ENCODE measurements at places on chromosomes 5 and 9.

- no peak for DNase-seq
Observed at GRCh38 chr5:119274030-119274766, 81.6 kb upstream of the TNFAIP8 start.

DNA sequence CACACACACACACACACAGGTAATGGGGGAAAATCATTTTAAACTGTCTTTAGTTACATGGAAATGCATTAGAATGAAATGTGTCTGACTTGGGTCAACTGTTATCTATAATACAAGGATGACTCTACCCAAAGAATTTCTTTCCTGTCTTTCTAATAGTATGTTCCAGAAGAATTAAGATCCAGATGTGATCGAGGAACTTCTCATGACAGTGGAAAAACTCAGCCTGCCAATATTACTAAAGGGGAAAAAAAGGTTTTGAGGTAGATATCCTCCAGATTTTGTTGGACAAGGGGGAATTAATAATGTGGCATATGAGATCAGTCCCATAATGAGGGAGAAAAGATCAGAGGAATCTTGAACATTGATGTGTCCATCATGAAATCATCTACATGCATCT lies 190.6 kb upstream of the MAP3K1 start:
- DNase-seq = no peak

DNA sequence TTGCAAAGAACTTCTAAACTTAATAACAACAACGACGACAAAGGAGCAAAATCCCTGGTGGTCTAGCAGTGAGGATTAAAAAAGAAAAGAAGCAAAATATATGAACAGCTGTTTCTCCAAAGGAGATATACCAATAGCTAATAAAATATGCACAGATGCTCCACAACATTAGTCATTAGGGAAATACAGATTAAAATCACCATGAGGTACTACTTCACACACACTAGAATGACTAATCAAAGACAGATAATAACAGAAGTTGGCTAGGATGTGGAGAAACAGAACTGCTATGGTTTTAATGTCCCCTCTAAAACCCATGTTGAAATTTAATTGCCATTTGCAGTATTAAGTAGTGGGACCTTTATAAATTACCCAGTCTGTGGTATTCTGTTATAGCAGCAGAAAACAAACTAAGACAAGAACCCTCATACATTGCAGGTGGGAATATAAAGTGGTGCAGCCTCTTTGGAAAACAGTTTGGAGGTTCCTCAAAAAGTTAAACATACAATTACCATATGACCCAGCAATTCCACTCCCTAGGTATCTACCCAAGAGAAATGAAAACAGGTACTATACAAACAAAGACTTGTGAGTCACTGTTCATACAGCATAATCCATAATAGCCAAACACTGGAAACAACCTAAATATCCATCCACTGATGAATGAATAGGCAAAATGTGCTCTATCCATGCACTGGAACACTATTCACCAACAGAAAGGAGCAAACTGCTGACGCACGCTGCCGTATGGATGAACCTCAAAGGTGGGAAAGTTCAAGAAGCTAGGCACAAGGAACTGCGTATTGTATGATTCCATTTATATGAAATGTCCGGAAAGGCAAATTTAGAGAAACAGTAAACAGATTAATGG lies 11.4 kb upstream of the DUSP1 start:
- no peak for DNase-seq

- no peak for DNase-seq
Observed at GRCh38 chr5:34914671-34915138, 599 bp downstream of the RAD1 start.

DNA sequence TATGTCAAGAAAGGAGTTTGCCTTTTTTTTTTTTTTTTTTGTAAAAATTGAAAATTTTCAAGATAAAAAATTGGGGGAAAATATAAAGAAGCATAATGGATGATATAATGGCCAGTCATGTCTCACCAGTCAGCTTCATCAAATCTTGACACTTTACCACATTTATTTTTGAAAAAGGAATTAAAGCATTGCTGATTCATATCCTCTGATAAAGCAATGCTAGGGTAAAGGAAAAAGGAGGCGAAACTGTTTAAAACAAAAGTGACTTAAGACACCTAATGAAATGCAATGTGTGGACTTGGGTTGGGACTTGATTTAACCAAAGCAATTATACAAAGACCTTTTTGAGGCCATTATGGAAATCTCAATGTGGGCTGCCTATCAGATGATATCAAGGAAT lies 208.5 kb downstream of the ARHGAP26 start:
- no peak for DNase-seq

- no peak for DNase-seq
Observed at GRCh38 chr5:151885138-151885908, 39.3 kb downstream of the GLRA1 start.

GRCh38 chr5:670396-671270 lies 22.5 kb downstream of the TPPP start:
- peak; percentile 28 for DNase-seq

GRCh38 chr5:147507480-147508126 lies 2.3 kb downstream of the DPYSL3 start:
- DNase-seq = no peak

GRCh38 chr9:11374926-11375325 lies 762.1 kb upstream of the PTPRD start:
- no peak for DNase-seq

DNA sequence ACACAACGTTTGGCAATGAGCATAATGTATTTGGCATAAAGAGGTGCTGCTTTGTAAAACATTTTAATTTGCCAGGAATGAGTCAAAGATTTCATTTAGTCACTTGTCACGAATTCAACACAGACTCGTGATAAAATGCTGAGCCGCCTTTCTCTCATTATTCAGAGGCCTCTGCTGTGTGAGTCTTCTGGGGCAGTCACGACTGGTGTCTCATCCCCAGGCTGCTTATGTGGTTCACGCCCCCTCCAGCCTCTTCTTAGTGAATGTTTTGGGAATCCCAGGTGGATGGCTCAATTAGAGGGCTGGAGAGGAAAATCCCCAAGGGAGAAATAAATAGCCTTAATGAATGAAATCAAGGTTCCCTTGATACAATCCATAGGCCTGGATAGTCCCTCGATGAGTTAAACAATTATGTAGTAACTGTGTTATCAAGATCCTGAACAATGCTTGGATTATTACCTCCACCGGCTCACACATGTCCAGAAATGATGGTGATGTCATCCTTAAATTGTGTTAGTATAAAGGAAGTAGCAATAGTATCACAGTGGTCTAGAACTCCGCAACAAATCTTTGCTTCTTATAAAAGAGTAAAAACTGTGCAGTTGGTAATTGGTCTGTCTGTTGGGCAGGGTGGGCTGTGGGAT lies 192.1 kb upstream of the ADAMTS16 start:
- no peak for DNase-seq

GRCh38 chr9:135440620-135441019 lies 39.0 kb upstream of the PPP1R26 start:
- no peak for DNase-seq

DNA sequence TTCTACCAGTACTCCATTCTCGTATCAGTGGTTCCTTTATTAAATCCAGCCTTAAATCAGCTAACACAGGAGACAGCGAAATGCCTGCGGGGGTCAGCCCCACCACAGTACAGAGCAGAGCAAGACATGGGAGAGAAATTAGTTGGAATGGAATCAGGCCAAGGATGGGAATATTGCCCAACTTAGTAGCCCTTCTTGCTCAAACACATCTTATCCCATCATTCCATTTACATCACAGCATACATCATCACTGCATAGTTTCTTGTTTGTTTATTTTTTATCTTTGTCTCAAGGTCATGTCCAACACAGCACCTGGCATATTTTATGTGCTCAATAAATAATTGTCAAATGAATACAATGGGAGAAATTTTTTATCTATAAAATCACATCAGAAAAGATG lies 34.3 kb upstream of the DAB2 start:
- DNase-seq = no peak

GRCh38 chr5:40828021-40828631 lies 6.9 kb downstream of the RPL37 start:
- DNase-seq = no peak

DNA sequence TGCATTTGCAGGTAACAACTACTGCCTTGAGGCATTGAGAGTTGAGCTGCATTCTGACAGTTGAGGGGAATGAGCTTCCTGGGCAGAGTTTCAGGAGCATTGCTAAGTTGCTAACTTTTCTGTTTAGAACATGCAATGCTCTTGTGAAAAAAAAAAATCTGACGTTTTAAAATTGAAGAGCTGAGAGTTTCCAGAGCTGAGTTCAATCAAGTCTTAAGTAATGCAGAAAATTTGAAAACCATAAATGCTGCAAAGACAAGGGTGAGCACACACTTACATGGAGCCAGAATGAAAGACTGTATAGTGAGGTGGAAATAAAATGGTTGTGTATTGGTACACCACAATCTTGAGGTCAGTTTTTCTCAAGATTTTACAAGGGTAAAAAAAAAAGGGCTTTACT lies 166.0 kb downstream of the GABRB2 start:
- DNase-seq = no peak

DNA sequence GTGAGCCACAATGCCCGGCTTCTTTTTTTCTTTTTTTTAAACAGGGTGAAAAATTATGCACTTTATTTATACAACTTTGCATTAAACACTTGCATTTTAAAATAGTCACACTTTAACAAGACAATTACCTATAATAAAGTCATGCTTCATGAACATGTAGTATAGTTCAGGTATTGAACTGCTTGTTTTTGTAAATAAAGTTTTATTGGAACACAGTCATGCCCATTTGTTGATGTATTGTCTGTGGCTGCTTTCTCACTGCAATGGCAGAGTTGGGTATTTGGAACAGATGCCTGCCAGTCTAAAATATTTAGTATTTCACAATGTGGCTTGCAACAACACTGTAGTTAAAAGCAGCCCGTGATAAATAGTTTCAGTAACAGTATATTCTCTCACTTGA lies 32.8 kb upstream of the CCL21 start:
- no peak for DNase-seq

GRCh38 chr5:143108498-143109128 lies 294.9 kb downstream of the NR3C1 start:
- no peak for DNase-seq

DNA sequence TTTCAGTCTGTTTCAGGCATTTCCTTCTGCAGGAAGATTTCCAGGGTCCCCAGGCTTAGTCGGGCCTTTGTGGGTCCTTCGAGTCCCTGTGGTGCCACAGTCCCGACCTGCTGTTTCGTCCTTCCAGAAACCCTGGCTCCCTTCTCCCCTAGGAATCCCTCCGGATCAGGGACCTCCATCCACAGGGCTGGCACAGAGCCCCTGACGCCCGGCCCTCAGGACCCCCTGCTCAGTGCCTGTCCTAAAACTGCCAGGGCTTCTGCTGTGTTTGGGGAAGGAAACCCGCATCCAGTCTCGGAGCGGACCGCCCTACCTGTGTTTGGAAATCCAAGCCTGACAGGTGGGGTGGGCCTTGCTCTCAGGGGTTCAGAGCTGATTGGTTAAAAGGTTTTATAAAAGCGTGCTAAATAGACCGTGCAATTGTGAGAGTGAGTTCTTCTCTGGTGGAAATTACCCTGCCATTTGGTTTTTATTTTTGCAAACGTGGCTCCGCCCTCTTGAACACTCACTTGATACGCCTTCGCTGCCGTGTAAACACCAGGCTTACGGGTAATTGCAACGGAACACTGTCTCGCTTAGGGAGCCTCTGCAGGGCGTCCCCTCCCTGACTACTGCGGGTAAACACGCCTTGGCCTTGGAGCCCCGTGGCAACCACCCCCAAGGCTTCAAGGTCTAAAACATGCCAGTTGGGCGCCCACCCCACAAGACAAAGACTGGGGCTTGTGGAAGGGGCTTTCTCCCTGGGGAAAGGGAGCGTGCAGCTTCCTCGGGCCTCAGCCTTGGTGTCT lies 121.2 kb downstream of the PHF2 start:
- DNase-seq = peak; percentile 13

DNA sequence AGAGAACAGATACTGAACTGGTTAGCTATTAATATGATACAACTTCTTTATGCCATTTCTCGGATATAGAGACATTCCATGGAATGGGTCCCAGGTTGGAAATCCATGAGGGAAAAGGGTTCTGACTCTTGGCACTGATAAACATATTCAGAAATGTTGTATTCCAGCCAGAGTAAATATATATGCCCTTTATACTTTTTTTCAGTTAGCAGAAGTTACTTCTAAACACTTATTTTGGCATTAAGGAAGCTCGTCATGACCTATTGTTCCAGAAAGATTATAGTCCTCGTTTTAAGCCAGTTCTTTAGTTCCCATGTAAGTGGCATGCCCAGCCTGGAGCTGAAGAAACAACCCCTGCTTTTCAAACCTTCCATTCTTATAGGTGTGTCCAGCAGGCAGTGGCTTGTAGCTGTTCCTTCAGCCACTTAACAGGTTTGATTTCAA lies 181.6 kb downstream of the CD180 start:
- DNase-seq = no peak

All from D341Med (cell line).